Heart left ventricle (tissue), 16 donors: ENCODE measurements at places on chromosomes 7 and 10. TPM values are rescaled to one million over a fixed set of nuclear protein-coding genes. Genes with fewer than 3 reads are reported as not detected.
A peak's percentile ranks its signal among the peaks of the same experiment; 100 is the strongest.

GRCh38 chr7:151700586-151701165, 176.2 kb downstream of the PRKAG2 start:
- DNase-seq = no peak

DNA sequence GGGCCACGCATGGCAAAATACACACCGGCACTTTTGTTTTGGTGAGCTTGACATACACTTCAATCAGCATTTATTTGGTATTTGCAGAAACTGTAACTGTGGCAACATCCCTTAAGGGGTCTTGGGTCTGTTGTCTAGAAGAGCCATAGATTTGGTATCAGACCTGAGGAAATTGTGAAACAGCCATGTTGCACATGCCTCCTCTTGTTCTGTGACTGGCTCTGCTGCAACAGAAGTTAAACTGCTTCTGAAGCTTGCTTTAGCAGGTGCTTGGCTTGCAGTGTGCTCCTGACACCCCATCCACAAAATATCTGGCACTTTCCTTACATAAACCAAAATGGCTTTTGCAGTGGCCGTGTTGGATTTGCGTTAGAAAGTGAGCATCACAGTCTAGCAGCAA, 247.3 kb downstream of the GATA3 start:
- no peak for DNase-seq

Gene TEX36
- not detected for total RNA-seq

DNA sequence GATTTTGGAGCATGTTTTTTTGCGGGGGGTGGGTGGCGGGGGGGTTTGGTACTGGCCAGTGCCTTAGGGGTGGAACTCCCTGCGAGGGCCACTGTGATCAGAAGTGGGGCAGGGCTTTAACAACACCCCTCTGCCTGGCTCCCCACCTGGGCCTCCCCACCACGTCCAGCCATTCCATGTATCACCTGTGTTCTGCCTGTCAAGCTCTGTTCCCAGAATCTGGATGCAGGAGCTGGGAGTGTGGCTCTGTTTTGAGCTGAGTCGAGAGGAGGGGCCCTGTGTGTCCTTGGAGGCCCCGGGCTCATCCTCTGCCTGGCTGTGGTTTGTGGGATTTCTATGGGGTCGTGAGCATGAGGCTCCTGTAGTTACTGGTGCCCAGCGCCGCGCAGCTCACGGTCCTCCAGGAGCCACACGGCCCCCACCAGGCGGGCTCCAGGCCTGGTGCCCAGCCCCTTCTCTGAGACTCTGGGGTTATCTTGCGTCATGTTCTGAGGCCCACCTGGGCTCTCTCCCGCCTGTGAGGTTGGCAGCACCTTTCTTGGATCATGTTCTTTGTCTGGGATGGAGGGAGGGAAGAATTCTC, 29.6 kb downstream of the PFKFB3 start:
- DNase-seq = no peak

DNA sequence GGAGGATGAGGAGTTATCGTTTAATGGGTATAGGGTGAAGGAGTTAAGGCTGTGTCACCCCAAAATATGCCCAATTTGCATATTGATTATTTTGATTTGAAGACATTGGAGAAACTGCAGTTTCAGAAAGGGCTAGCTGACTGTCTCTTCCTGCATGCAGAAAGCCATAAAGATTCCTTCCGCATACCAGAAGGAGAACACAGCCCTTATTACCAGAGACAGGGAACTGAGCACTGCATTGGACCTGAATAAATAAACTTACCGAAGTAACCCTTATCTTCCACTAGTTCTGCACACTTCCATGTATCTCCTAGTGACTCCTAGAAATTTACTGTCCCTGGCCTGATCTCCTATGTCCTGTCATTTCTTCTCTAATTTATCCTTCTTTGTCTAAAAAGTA, 821.9 kb upstream of the AUTS2 start:
- no peak for DNase-seq

DNA sequence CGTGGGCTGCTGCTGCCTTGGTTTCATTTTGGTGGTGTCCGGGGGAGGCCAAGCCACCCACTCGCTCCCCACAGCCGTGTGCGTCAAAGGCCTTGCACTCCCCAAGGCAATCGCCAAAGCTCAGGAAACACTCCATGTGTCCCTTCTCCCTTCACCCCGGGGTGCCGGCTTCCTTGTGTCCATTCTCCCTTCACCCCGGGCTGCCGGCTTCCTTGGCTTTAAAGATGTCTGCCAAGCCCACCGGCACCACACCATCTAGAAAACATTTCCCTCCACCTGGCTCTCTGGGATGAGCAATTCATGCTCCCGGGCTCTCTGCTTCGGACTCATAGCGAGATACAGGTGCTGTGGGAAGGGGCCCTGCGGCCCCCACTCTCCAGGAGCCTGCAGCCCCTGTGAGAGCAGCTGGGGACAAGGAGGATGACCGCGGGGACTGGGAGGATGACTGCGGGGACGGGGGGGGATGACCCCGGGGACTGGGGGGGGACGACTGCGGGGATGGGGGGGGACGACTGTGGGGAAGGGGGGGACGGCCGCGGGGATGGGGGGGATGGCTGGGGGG, 322.1 kb downstream of the DNAJB6 start:
- peak; percentile 40 for DNase-seq

GRCh38 chr7:78345979-78346378, 547.4 kb downstream of the PHTF2 start:
- no peak for DNase-seq

Gene CREB5
- 8.7 TPM for total RNA-seq

Gene PRRT4
- 1.9 TPM for total RNA-seq

GRCh38 chr10:70579234-70580002, 23.1 kb downstream of the PRF1 start:
- no peak for DNase-seq

DNA sequence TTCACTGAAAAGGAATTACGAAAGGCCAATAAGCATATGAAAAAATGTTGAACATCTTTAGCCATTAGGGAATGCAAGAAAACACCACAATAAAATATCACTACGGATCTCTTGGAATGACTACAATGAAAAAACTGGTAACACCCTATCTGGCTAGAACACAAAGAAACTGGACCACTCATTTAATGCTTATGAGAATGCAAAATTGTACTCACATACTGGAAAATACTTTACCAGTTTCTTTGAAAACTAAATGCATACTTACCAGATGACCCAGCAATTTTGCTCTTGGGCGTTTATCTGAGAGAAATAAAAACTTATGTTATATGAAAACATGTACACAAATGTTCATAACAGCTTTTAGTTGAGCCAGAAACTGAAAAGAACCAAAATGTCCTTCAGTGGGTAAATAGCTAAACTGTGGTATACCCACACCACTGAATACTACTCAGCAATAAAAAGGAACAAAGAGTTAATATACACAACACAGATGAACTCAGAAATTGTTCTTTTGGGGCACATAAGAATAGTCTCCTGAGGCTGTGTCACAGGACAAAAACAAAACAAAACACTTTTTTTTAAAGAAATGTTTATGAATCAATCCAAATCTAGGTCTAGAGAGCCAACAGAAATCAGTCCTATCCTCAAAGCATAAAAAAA, 23.5 kb downstream of the CNOT4 start:
- no peak for DNase-seq

GRCh38 chr10:113304726-113305125, 248.1 kb upstream of the HABP2 start:
- DNase-seq = no peak

Gene SLC29A4
- total RNA-seq = 7.3 TPM

- no peak for DNase-seq
Measured at GRCh38 chr10:63446716-63447440, 18.9 kb downstream of the JMJD1C start.
